ENCODE measurements at places on chromosomes 16 and 17.

DNA sequence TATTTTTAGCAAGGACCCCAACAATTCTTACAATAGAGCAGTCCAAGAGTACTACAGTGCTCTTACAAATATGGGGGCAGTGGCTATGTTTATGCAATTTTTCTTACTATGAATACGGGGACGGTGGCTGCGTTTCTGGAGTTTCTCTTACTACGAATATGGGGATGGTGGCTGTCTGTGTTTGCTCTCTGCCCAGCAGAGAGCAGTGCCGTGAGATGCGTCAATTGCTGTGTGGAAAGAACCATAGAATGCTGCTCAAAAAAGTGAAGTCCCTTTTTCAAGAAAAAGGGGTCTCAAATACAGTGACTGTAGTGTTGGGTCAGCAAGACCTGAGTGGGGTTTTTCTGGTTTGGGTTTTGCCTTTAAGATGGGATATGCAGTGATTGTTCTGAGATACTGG is 53.9 kb downstream of the KNOP1 start:
- no peak for DNase-seq

- peak; percentile 63 for DNase-seq
These were observed 9.9 kb downstream of the CYGB start for GRCh38 chr17:76527430-76528111.

GRCh38 chr17:41366070-41366469 is 3.5 kb downstream of the KRT33B start:
- DNase-seq, result no peak

GRCh38 chr16:29680180-29680598 is 1.2 kb downstream of the QPRT start:
- no peak for DNase-seq

DNA sequence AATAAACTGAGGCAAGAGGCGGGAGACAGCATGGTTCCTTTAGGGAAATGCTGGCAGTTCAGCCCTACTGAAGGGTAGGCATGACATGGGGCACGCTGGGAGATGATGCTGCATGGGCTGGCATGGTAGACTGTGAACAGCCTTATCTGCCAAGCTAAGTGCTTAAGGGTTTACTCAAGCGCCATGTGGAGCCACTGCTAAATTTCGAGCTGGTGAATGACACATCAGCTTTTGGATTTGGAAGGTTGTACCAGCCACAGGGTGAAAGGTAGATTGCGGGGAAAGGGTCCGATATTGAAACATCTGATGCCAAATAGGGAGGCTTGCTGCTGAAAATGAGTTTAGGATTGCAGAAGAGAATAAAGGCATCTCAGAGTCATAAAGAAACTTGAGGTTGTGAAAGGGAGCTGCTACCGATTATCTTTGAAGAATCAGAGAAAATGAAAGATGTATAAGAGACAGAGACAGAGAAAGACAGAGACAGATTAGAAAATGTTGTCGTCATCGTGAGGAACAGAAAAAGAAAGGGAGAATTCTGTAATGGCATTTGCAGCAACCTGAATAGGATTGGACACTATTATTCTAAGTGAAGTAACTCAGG is 16.3 kb downstream of the PIK3R5 start:
- no peak for DNase-seq

DNA sequence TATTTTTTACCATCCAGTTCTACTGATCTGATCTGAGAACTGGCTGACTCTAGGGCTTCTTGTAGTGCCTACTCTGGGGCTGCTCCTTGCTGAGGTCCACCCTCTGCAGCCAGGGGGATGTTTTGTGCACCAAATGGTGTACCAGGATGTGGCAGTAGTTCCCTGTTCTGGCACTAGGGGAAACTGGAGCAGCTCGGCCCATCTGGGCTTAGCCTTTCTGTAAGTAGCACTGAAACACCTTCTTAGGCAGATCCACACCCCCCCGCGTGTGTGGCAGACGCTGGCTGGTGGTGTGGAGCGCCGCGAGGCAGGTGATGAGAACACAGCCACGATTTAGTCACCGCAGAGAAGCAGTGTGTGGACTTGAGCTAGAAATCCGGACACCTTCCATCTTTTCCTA is 17.0 kb downstream of the DUSP14 start:
- DNase-seq, result no peak

DNA sequence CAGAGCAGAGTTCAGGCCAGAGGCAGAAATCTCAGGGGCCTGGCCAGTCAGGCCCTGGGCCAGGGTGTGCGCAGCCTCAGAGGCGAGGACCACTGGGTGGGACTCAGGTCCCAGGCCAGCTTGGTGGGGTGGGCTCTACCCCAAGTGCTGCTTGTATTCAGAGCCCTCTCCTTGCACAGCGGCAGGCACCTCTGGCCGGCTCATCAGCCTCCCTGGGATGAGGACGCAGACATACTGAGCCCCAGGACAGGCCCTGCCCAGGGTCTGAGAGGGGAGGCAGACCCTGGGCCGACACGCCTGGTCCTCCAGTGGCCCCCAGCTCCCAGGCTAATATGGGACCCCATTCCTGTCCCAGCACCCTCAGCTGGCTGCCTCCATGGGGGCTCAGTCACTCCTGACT is 7.6 kb upstream of the IL27 start:
- DNase-seq, result no peak

GRCh38 chr17:43881758-43882505 is 25.4 kb downstream of the MPP2 start:
- no peak for DNase-seq

- DNase-seq, result no peak
These were observed 85.5 kb upstream of the ZNF469 start for GRCh38 chr16:88297178-88297720.

DNA sequence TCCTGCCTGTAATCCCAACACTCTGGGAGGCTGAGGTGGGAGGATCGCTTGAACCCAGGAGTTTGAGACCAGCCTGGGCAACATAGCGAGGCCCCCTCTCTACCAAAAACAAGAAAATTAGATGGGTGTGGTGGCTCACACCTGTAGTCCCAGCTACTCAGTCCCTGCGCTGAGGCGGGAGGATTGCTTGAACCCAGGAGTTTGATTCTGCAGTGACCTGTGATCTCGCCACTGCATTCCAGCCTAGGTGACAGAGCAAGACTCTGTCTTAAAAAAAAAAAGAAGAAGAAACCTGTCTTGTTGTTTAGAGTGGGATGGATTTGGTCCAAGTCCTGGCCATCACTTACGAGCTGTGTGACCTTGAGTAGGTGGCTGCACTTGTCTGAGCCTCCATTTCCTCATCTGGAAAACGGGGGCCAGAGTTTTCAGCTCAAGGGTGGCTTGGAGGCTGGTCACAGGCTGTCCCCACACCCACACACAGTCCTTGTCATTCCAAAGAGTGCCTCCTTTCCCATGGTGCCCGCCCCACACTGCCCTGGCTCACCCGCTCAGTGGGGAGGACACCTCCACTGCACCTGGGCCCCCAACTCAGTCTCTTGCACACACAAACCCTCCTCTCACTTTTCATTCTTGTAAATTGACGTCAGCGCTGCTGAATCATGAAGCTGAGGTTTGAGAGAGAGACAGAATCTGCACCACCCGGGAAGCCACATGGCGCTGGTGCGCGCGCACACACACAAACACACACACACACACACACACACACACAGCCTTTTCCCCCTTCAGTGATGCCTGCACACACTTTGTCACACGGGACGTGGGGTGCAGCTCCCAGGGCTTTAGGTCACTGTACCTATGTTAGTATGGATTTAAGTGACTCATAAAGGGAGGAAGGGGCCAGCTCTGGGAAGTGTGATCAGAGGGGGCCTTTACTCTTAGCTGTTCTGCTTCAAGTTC is 4.2 kb downstream of the SOCS1 start:
- no peak for DNase-seq

- DNase-seq, result no peak
These were observed 626 bp upstream of the RAI1 start for GRCh38 chr17:17680477-17681186.

GRCh38 chr17:66545918-66546317 is 243.5 kb downstream of the PRKCA start:
- no peak for DNase-seq

- DNase-seq, result no peak
These were observed 58.1 kb upstream of the CRISPLD2 start for GRCh38 chr16:84761448-84762368.

- DNase-seq, result no peak
These were observed 615 bp downstream of the NHERF2 start for GRCh38 chr16:2027024-2028010.

- no peak for DNase-seq
These were observed 26.1 kb downstream of the CD300LG start for GRCh38 chr17:43873091-43873490.

GRCh38 chr16:21283521-21284289 is 5.6 kb upstream of the CRYM start:
- no peak for DNase-seq

DNA sequence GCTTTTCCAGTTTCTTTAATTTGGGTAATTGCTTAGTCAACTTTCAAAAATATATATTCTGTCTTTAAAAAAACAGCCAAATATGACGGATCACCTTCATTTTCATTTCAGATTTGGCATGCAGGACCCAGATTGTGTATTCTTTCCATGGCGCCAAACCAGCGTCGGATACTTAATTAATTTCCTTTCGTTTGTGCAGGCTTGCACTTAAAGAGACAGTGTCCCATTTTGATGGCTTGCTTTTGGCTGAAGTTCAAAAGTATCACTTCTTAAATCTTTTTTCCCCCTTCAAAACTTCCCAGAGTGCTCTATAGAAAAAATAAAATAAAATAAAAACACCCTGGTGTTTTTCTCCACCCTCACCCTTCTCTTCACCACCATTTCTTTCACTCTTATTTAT is 394.5 kb upstream of the SOX9 start:
- DNase-seq, result no peak

GRCh38 chr16:9159839-9160550 is 68.6 kb downstream of the HAPSTR1 start:
- DNase-seq, result no peak

GRCh38 chr17:71987634-71988033 is 133.2 kb upstream of the SOX9 start:
- DNase-seq, result no peak

- no peak for DNase-seq
These were observed 801 bp downstream of the CHAD start for GRCh38 chr17:50467855-50468303.

DNA sequence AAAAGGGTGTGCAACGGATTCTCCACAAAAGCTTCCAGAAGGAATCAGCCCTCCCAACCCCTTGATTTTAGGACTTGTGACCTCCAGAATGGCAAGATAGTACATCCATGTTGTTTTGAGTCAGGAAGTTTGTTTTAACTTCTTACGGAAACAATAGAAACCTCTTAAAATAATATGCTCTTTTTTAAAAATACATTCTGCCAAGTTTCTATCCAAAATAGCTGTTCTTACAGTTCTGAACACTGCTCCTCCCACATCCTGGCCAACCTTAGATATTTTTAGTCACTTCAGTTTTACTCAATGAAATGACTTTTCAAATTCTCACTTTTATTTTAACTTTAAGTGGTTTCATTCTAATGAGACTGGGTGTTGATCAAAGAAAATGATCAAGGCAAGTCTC is 156.4 kb downstream of the ZNF18 start:
- no peak for DNase-seq

DNA sequence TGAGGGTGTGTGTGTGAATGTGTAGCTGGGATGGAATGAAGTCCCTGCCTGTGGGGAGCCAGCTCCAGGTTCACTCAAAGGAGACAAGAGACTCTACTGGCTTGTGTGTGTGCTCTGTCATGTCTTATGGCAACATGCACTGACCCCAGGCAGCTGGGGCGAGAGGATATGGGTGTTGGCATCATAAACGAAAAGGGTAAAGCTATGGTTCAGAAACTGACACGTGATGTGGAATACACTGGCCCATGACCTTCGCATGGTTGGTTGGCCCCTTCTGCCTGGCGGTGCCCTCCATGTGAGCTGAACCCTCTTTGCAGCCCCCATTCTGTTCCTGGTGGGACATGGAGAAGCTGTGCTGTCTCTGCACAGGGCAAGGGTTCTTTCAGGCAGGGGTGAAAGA is 21.9 kb downstream of the ZNF750 start:
- DNase-seq, result no peak

DNA sequence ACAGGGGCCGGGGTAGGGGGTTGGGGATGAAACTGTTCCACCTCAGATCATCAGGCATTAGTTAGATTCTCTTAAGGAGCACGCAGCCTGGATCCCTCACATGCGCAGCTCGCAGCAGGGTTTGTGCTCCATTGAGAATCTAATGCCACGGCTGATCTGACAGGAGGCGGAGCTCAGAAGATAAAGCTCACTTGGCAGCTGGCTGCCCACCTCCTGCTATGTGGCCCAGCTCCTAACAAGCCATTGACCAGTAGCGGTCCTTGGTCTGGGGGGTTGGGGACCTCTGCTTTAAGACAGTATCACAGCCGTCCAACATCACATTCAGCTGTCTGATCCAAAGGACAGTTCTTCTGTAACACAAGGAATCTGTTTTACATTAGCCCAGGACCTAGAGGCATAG is 62.5 kb downstream of the SLC39A11 start:
- no peak for DNase-seq

DNA sequence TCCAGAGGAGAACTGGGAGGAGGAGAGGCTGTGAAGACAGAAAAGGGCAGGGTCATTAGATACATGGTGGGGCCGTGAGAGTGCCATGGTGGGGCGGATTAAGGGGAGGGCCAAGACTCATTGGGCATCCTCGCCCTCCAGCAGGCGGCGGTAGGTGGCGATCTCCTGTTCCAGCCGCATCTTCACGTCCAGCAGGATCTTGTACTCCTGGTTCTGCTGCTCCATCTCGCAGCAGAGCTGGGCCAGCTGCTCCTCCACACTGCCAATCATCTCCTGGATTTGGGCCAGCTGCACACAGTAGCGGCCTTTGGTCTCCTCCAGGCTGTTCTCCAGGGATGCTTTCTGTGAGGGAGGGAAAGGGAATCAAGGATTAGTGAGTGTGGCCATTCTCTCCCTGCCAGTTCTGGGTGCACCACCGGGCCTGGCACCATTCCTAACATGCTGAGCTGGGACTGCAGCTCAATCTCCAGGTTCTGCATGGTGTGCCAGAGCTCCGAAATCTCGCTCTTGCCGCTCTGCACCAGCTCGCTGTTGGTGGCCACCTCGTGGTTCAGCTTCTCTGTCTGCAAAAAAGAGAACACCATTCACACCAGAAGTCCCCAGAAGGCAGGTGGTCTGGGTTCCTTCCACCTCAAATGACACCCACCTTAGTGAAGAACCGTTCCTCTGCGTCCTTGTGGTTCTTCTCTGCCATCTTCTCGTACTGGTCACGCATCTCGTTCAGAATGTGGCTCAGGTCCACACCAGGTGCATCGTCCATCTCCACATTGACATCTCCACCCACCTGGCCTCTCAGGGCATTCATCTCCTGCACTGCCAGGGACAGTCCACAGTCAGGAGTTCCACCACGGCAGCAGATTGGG is 129.0 kb downstream of the CCDC144A start:
- no peak for DNase-seq

GRCh38 chr17:12088035-12088434 is 67.4 kb downstream of the MAP2K4 start:
- no peak for DNase-seq

- no peak for DNase-seq
These were observed 621 bp upstream of the CSHL1 start for GRCh38 chr17:63911657-63912100.

Data from esophagus squamous epithelium (tissue), 5 donors.